ENCODE measurements at places on chromosomes 3 and 15. TPM values are rescaled to one million over a fixed set of nuclear protein-coding genes. Genes with fewer than 3 reads are reported as not detected.

DNA sequence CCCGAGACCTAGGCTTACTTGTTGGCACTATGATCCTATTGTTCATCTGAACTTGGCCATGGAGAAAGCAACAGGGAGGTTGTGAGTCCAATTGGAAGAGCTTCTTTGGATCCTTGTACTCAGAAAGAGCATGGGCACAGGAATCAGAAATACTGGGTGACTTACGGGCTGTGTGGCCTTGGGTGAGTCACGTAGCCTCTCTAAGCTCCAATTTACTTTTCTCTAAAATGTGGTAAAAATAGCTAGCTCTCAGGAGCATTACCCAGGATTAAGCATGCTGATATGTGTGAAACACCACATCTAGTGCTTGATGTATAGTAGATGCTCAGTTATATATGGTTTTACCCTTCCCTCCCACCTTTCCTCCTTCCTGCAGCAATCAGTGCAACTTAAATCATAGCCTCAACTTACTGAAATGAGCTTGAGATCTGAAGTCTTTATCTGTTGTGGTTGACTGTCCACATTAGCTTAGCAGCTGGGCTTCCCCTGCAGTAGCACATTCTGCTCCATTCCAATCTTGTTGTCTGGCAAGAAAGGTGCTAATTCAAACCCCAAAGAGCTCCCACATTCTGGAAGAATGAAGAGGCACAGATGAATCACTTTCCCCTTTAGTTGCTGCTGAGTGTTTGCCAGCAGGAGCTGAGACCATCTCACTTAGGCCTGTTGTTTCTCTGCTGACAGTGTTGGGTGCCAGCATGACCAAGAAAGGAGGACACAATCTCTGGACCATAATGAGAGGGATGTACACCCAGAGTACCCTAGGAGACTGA is 299.1 kb upstream of the TRIM42 start:
- H3K27me3 ChIP-seq, result no peaks in the 10 kb centered on the region
- H3K4me3 ChIP-seq, result no peak overlapping the region
- no peaks in the 10 kb centered on the region for H3K4me1 ChIP-seq
- DNase-seq, result no peak

DNA sequence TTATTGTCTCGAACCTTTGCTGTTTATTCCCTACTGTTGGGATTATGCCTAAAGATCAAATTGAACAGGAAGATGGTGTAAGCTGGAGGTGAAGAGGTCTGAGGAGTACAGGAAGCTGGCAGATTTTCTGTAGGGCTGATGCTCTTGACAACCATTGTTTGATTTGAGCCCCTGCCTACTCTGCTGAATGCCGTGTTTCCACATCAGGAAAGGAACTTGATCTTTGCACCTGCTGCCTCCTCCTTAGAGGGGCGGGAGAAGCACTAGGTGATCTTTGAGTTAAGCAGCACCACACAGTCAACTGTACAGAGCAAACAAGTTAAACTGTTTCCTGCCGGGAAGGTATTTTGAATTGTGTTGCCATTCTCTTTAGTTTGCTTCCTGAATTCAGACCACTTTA is 364.6 kb upstream of the EPHA6 start:
- H3K27me3 ChIP-seq, result no peaks in the 10 kb centered on the region
- H3K4me3 ChIP-seq, result no peak overlapping the region
- no peaks in the 10 kb centered on the region for H3K36me3 ChIP-seq

DNA sequence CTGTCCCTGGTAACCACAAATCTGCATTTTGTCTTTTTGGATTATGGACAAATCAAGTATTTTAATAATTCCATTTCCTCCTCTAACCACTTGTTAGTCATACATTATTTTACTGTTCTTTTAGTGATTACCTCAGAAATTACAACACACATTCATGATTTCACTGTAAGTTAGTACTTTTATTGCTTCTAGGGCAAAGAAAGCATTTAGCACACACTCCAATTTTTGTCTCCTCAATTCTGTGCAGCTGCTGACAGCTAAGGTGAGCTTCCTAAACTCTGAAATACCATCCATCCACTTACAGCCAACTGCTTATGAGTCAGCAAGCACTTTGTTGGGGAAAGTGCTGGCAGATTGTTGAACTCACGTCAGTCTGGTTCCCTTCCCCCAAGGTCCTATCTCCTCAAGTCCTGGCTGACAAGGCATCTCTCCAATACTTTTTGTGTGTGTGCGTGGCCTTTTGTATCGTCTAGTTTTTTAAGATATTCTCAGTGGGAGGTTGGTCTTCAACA is 49.4 kb upstream of the TNFAIP8L3 start:
- H3K4me1 ChIP-seq, result no peaks in the 10 kb centered on the region
- no peak overlapping the region for H3K27ac ChIP-seq
- H3K4me3 ChIP-seq, result no peak overlapping the region
- H3K36me3 ChIP-seq, result no peaks in the 10 kb centered on the region
- DNase-seq, result no peak
- peaks cover 2% of the 10 kb centered on the region for H3K27me3 ChIP-seq

DNA sequence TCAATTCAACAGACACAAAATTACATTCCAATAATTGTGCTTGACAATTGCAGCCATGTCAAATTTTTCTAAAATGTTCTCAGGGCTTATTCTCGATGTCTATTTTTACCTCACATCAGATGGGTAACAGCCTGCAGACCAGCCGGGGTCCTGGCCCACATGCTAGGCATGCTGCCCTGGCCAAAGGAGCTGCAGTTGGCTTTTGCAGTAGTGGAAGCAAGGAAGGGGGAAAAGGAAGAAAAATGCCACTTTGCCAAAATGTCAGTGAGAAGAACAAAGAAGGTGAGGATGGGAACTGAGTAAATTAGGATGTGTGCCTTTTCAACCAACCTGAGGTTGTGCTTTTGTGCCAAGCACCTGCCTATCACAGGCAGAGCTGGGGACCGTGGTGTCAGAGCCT is 161.0 kb downstream of the FOXB1 start:
- peaks cover 2% of the 10 kb centered on the region for H3K27me3 ChIP-seq
- no peak overlapping the region for H3K27ac ChIP-seq
- DNase-seq, result no peak
- H3K4me3 ChIP-seq, result no peak overlapping the region
- no peaks in the 10 kb centered on the region for H3K36me3 ChIP-seq

DNA sequence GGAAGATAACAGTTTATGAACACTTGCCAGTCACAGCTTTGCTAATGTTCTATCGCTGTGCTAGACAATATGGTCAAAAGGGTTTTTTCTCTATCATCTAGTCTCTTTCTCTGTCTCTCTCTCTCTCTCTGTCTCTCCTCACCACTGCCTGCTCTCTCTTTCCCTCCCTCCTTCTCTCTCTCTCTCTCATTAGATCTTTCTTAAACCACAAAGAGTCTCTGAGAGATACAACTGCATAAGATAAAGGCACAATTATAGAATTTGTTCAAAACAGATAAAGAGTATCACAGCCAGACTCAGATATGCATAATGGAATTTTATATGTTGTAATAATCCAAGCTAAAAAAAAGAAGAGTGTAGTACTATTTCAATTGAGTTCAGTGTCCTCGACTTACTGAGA is 258.4 kb downstream of the MECOM start:
- peaks cover 4% of the 10 kb centered on the region for H3K27me3 ChIP-seq
- no peak overlapping the region for H3K4me3 ChIP-seq
- DNase-seq, result no peak
- H3K4me1 ChIP-seq, result peaks cover 22% of the 10 kb centered on the region
- H3K27ac ChIP-seq, result no peak overlapping the region

GRCh38 chr3:101850246-101851051 is 1.1 kb downstream of the NFKBIZ start:
- peak overlapping the region; percentile 97 for H3K27ac ChIP-seq
- no peak for DNase-seq
- H3K27me3 ChIP-seq, result no peaks in the 10 kb centered on the region
- peaks cover 40% of the 10 kb centered on the region for H3K36me3 ChIP-seq
- peak overlapping the region; percentile 90 for H3K4me3 ChIP-seq

GRCh38 chr3:129612534-129613366 is 6.3 kb upstream of the PLXND1 start:
- DNase-seq, result no peak
- H3K27me3 ChIP-seq, result peaks cover 6% of the 10 kb centered on the region
- no peaks in the 10 kb centered on the region for H3K36me3 ChIP-seq
- peaks cover 23% of the 10 kb centered on the region for H3K4me1 ChIP-seq

DNA sequence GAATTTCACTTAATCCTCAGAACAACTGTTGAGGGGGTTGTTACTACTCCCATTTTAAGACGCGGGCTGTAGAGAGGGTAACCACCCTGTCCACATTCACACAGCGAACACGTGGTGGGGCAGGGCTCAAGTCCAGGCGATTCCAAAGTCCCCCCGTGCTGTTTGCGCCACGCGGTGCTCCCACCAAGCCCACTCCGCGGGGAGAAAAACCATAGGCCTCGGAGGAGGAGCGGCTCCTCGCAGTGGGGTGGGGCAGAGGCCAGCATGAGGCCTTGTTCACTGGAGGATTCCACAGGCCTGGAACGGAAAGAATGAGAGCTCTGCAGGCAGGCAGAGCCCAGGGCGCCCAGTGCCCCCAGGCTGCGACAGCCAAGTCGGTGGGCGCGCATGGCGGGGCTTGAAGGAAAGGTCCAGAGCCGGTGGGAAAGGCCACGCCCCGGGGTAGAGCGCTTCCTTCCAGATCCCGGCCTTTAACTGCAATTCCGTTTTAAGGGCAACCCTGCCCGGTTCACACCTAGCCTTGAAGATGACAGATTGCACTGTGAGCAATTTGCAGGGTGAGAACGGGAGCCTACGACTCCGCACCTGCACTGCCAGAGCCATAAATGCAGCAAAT is 161.8 kb upstream of the TBL1XR1 start:
- H3K4me1 ChIP-seq, result peaks cover 66% of the 10 kb centered on the region
- H3K27me3 ChIP-seq, result no peaks in the 10 kb centered on the region
- DNase-seq, result peak; percentile 60
- H3K36me3 ChIP-seq, result no peaks in the 10 kb centered on the region

- DNase-seq, result no peak
- no peak overlapping the region for H3K27ac ChIP-seq
- H3K27me3 ChIP-seq, result no peaks in the 10 kb centered on the region
- peaks cover 3% of the 10 kb centered on the region for H3K4me1 ChIP-seq
Measured at GRCh38 chr3:172951511-172951910, 189.5 kb downstream of the SPATA16 start.

DNA sequence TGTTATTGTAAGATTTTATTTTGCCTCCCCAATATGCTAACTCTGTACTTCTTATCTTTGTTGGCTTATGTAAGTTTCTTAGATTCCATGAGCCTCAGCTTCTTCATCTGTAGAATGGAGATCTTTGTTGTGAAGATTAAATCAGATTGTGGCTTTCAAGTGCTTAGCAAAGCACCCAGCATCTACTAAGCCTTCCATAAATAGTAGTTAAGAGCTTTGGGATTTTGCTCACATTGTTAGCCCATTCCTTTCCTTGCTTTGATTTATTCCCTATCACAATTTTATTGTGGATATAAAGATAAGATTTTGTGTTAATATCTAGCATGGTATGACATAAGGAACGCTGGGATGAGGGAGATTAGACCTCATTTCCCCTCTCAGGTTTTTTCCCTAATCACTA is 501.4 kb downstream of the PYDC2 start:
- H3K36me3 ChIP-seq, result no peaks in the 10 kb centered on the region
- DNase-seq, result no peak
- no peak overlapping the region for H3K27ac ChIP-seq
- peaks cover 47% of the 10 kb centered on the region for H3K4me1 ChIP-seq

DNA sequence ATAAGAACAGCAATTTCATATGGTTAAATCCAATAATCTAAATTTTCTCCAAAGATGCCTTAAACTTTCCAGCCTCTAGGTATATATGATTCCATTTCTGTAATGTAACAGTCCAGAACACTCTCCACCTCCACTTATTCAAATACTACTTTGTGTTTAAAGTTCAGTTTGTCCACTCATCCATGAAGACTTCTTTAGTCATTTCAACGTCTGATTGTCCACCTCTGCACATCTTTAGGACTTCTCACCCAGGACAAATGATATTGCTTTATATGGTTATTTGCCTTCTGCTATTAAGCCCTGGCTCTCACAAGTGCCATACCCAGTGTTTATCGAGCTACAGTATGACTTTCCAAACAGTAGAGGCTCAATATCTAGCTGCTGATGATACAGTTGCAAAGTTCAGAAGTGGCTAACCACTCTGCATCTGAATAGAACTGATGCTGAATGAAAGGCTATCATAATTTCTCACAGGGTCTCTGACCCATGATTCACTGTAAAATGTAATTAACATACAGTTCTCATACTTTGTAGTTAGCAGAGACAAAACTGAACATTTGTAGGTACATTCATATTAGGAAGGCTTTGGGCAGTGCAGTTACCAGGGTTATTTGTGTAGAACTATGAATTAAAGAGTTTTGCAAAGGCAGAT is 93.7 kb upstream of the MBNL1 start:
- H3K36me3 ChIP-seq, result no peaks in the 10 kb centered on the region
- H3K27ac ChIP-seq, result no peak overlapping the region
- no peak for DNase-seq
- H3K27me3 ChIP-seq, result no peaks in the 10 kb centered on the region
- H3K4me3 ChIP-seq, result no peak overlapping the region
- peaks cover 22% of the 10 kb centered on the region for H3K4me1 ChIP-seq

DNA sequence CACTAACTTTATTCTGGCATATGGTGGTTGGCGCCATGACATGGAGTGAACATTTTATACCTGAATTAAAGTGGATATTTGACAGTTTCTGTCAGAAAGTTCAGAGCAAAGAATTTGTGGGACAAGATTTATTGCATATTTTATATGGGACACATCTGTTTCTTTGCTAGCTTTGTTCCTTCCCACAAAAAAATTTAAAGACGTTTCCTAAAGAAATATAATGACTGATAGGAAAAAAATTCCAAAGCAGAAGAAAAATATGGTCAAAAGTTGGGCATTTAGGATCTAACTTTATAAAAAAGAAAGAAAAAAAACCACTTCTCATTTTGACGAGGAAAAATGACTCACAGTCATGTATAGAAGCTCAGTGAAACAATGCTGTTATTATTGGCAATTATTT is 101.6 kb downstream of the GREM1 start:
- peaks cover 2% of the 10 kb centered on the region for H3K27me3 ChIP-seq
- no peak for DNase-seq
- H3K27ac ChIP-seq, result peak overlapping the region; percentile 87
- peaks cover 17% of the 10 kb centered on the region for H3K4me1 ChIP-seq

- H3K27ac ChIP-seq, result no peak overlapping the region
- H3K27me3 ChIP-seq, result no peaks in the 10 kb centered on the region
- DNase-seq, result no peak
- no peaks in the 10 kb centered on the region for H3K36me3 ChIP-seq
- H3K4me3 ChIP-seq, result no peak overlapping the region
Measured at GRCh38 chr3:16050641-16051467, 123.6 kb upstream of the GALNT15 start.

The SERF2 gene
- total RNA-seq, result 539 TPM

The ZNF662 gene
- total RNA-seq, result 0.63 TPM

The CTNNB1 gene
- total RNA-seq, result 545 TPM

The CLEC3B gene
- 1.2 TPM for total RNA-seq

The PPP2R3A gene
- total RNA-seq, result 19.8 TPM

The PXK gene
- total RNA-seq, result 15.4 TPM

The CATSPER2 gene
- total RNA-seq, result 6.6 TPM
